Naive thymus-derived CD4-positive, alpha-beta T cell (primary cell): ENCODE measurements at places on chromosomes 3 and 15. TPM values are rescaled to one million over a fixed set of nuclear protein-coding genes. Genes with fewer than 3 reads are reported as not detected.

DNA sequence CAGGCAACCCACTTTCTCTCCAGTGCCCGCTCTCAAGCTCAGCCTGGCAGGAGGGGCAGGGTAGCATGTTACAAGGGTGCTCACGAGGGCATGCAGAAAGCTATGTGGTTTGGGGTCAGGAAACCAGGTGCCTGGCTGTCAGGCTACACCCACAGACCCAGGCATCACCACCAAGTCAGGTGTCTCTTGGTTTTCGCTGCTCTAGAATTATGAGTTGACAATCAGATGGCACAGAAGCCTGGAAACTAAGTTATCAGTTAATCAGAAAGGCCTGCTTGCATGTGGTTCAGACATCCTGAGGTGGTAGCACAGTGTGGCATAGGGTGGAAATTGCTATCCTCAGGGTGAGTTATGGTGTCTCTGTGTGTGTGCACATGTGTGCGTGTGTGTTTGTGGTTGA lies 16.2 kb upstream of the CCR9 start:
- peak; percentile 87 for DNase-seq

MAGEL2 gene
- not detected for total RNA-seq

- no peak for DNase-seq
Observed at GRCh38 chr3:107124885-107125284, 252.4 kb upstream of the CCDC54 start.

GRCh38 chr3:19074257-19074900 lies 73.9 kb upstream of the KCNH8 start:
- no peak for DNase-seq

DNA sequence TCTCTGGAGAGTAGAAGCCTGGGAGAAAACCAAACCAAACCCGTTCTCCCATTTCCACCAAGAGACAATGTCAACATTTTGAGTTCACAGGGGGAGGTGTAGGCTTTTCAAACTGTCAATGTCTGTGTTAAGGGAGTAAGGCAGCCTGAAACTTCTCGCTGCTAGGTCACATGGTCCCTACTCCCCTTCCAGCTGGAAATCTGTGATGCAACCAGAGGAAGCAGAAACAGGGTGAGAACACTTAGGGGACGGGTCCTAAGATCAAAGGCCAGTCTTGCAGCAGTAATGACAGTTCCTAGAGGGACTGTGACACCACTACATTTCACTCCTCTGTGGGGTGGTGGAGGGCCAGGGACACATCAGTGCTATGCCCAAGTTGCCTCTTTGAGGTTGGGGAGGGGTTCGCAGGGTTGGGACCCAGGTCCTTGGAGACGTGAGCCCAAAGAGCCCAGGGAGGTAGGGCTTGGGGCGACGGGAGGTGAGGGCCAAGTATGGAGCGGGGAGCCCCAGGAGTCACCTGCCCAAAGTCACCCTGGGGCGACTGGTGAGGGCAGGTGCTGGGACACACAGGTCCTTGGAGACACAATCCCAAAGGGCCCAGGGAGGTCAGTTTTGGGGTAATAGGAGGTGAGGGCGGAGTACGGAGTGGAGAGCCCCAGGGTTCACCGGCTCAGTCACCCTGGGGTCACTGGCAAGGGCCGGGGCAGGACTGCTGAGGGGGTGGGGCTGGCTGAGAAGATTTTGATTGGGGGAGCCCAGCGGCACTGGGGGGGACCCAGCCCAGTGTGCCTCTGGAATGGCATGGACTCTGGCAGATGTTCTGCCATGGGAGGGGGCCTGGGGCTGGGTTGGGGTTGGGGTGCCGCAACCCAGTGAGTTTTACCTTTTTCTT lies 582 bp downstream of the GOLGA6L2 start:
- DNase-seq = no peak

GRCh38 chr3:142930463-142930862 lies 33.0 kb downstream of the PAQR9 start:
- DNase-seq = no peak

TLNRD1 gene
- total RNA-seq = 22.5 TPM

GRCh38 chr3:47028667-47029066 lies 49.2 kb downstream of the NBEAL2 start:
- no peak for DNase-seq

GDPGP1 gene
- total RNA-seq = 14.9 TPM

DNA sequence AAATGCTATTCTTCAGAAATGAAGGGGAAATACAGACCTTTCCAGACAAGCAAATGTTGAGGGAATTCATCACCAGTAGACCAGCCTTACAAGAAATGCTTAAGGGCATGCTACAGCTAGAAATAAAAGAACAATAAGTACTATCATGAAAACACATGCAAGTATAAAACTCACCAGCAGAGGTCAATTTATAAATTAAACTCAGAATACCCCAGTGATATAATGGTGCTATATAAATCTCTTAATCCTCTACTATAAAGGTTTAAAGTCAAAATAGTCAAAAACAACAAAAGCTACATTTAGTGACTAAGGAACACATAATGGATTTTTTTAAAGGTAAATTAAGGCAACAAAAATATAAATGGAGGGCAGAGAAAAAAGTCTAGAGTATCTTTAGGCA lies 142.5 kb downstream of the CPNE4 start:
- no peak for DNase-seq

GRCh38 chr3:71587958-71588357 lies 4.4 kb upstream of the FOXP1 start:
- no peak for DNase-seq

GRCh38 chr3:125402639-125403038 lies 27.5 kb upstream of the ZNF148 start:
- DNase-seq = no peak

FSTL1 gene
- 0.38 TPM for total RNA-seq

DNA sequence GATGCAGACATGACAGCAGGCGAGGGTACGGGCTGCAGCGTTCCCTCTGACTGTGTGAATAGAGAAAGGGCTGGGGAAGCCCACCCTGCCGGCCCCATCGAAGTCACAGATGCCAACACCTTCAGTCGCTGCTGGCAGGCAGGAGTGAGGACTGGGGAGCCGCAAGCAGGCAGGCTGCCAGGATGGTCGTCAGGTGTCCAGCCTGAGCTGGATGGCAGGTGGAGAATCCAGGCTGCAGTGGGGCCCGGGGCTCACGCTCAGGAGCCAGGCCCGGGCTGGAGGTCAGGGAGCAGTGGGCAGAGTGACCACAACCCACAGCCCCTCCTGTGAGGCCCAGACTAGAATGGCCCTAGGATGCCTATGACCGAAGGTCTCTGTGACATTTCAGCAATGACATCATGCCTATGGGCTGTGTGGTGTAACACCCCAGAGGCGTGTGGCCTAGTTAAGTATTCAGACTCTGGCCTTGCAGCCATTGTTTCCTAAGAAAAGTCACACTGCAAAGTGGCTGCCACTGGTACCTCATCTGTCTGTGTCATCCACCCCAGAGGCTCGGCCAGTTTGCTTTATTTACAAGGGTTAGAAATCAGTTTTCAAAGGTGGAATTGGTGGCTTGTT lies 15.7 kb downstream of the PRR23E start:
- no peak for DNase-seq

GNAT1 gene
- 1.2 TPM for total RNA-seq

GRCh38 chr3:50652709-50653108 lies 22.0 kb upstream of the DOCK3 start:
- DNase-seq = peak; percentile 52

DNA sequence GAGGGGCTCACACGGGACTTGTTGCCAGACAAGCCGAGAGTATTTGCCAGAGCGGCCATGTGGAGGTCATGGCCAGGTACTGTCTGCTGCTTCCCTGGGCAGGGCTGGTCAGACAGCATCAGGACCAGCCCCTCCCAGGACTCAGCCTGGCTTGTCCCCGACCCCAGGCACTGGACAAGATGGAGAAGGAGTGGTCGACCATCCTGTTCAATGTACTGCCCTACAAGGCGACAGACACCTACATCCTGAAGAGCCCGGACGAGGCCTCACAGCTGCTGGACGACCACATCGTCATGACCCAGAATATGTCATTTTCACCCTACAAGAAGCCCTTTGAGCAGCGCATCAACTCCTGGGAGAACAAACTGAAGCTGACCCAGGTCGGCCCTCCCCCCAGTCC lies 38.6 kb downstream of the DNAH1 start:
- DNase-seq = no peak

- DNase-seq = no peak
Observed at GRCh38 chr3:63959146-63959545, 47.0 kb upstream of the SCAANT1 start.

GRCh38 chr3:15108082-15108545 lies 9.2 kb upstream of the RBSN start:
- peak; percentile 51 for DNase-seq

- DNase-seq = no peak
Observed at GRCh38 chr3:64685800-64686445, 1.9 kb downstream of the ADAMTS9 start.

DNA sequence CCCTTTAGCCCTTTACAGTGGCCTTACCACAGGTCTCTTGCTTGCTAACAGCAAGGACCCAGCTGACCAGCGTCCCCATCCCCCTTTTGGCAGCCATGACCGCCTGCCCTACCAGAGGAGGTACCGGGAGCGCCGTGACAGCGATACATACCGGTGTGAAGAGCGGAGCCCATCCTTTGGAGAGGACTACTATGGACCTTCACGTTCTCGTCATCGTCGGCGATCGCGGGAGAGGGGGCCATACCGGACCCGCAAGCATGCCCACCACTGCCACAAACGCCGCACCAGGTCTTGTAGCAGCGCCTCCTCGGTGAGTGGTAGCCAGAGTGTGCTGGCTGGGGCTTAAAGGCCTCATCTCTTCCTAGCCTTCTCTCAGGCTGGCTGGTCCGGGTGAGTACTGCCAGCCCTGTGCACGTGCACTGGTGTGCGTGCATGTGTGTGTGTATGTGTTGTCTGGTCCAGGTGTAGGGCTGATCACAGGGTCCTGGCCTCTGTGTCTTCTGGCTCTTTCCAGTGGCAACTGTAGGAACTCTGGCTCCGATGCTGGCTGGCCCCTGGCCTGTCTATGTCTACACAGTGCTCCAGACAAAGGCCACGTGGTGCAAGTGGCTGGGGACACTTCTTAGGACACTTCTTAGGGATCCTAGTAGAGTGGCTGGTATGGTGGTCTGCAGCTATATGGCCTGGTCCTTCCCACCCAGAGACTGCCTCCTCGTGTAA lies 4.4 kb downstream of the CLK3 start:
- no peak for DNase-seq

ECE2 gene
- total RNA-seq = not detected

DNA sequence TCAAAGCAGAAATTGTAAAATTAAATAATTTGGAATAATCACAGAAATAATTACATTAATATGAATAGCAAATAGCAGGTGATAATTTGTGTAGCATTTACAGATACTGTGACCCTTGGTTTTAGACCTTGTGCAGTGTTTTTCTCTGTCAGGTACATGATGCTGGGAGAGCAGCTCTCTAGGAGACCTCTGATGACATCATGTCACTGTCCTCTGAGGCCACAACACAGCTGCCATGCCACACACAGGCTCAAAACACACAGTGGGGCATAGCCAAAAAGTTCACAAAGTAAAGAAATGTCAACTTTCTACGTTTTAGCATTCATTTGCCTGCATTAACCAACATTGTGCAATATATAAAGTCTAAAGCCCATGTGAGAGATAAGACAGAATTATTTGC lies 71.8 kb upstream of the ZBTB20 start:
- DNase-seq = no peak

- DNase-seq = no peak
Observed at GRCh38 chr15:101623367-101624304, 28.5 kb downstream of the TM2D3 start.

CIAO2A gene
- 22.8 TPM for total RNA-seq

- no peak for DNase-seq
Observed at GRCh38 chr3:37014620-37015019, 21.3 kb downstream of the MLH1 start.

DNA sequence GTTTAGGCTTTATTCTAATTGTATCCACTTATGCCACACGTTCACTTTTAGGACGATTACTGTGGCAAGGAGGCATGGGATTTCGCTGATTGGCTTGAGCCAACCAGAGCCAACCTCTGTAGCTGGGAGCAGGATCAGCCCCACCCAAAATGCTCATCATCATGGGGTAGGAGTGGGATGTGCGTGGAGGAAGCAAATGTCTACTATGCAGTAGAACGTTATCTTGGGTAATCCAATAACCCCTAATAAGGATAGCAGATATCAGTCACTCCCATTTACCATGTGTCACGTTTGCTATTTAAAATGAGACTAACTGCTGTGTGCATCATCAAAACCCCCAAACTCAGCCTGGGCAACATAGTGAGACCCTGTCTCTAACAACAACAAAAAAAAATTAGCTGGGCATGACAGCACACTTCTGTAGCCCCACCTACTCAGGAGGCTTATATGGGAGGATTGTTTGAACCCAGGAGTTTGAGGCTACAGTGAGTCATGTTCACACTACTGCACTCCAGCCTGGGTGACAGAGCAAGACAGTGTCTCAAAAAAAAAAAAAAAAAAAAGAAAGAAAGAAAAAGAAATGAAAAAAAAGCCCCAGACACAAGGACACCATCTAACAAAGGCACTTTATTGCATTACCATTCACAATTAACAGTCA lies 17.8 kb upstream of the ITGB5 start:
- no peak for DNase-seq

GRCh38 chr3:71461114-71461513 lies 122.4 kb downstream of the FOXP1 start:
- no peak for DNase-seq

- DNase-seq = no peak
Observed at GRCh38 chr3:61537366-61537765, 24.0 kb upstream of the PTPRG start.

- no peak for DNase-seq
Observed at GRCh38 chr3:16589867-16590624, 15.2 kb downstream of the DAZL start.

DNA sequence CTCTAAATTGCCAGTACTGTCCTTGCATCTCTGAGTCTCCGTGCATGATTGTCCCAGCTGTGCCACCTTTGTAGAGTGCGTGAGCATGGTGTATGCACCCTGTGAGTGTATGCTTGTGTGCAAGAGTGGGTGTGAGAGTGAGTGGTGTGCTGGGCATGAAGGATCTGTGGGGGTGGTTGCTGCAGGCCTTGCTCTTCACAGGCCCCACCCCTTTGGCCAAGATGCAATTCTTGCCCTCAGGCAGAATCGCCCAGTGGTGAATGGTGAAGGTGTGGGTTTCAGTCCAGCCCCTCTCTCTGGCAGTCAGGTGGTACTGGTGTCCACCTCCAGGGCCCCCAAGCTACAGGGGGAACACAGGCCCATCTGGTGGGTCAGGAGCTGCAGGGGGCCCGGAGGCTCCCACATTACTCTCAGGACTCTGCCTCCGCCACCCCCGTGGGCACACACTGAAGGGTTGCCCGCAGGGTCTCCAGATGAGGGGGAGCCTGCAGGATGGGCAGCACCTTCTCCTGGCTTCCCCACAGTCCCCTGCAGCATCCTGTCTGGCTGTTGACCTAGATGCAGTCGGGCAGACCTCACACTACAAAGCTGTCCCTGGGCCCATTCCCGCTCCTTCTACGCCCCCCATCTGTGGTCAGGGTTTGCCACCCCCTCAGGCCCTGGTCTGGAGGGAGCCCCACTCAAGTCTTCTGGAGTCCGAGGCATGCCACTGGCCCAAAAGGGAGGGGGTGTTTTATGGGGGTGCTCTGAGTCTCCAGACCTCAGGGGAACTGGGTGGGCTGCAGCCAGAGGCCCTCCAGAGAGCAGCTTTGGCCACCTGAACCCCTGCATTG lies 8.3 kb upstream of the ROPN1B start:
- no peak for DNase-seq
